Stimulated activated CD8-positive, alpha-beta memory T cell treated with anti-CD3 and anti-CD28 coated beads, Interleukin-2, amount 100 ng/mL, for 1 hour (primary cell): ENCODE measurements at places on chromosomes 1 and 21.
A peak's percentile ranks its signal among the peaks of the same experiment; 100 is the strongest.

GRCh38 chr21:41683815-41684214, 83.0 kb downstream of the RIPK4 start:
- DNase-seq: no peak

DNA sequence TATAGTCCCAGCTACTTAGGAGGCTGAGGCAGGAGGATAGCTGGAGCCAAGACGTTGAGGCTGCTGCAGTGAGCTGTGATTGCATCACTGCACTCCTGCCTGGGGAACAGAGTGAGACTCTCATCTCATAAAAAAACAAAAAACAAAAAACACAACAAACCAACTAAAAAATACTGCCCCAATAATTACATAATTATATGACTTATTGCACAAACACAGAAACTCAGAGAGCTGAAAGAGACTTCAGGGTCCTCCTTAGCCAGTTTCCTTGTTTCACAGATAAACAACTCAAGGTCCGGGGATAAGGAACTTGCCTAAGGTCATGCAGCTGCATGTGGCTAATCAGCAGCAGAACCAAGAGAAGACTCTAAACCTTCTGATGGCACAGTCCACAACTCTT, 11.9 kb downstream of the EXTL2 start:
- DNase-seq: no peak

DNA sequence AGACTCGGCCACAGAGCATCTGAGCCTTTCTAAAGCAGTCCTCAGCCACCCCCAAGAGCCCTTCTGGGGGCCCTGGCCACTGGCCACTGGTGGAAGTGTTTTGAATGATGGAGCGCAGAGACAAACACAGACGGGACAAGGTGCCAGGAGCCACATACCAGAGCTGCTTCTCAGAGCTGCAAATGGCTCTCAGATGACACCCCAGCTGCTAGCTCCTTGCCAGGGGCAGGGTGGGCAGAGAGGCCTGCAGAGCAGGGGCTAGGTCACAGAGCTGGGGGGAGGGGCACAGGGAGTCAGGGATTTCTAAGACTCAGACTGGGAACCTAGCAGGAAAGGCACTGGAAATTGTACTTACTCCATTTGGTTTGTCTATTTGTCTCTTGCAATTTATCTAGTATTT, 30.4 kb downstream of the KCNN3 start:
- no peak for DNase-seq

GRCh38 chr1:48251821-48252220, 29.3 kb downstream of the SLC5A9 start:
- DNase-seq: no peak

DNA sequence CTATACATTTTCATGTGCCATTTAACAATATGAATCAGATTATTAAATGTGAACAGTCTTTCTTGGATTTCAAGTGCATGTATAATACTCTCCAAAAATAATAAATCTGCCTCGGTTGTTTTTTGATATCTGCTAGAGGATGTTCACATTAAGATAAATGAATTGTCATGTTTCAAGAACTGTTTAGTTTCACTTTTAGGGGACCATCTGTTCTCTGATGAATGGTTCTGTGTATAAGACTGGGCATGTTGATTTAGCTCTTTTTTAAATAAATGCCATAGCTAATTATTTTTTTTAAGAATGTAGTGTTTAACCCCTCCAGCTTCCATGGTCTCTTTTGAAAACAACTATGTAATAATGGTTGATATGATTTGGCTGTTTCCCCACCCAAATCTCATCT, 1245.1 kb upstream of the ADGRL4 start:
- no peak for DNase-seq

DNA sequence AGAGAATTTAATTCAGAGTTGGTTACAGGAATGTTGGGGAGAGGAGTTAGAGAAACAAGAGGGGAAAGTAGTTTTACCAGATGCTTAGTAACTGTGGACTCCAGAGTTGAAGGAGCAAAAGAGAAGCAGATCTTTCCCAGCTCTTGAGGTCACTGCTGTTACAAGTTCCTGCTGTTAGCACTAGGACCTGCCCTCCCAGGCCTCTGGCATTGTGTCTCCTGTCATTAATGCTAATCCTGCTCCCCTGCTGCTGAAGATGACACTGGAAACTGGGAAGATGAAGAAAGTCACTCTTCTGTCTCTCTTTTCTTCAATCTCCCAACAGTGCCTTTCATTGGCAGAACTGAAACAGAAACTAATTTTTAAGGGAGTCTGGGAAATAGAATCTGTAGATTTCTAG, 845.6 kb downstream of the ADGRL2 start:
- DNase-seq: no peak

DNA sequence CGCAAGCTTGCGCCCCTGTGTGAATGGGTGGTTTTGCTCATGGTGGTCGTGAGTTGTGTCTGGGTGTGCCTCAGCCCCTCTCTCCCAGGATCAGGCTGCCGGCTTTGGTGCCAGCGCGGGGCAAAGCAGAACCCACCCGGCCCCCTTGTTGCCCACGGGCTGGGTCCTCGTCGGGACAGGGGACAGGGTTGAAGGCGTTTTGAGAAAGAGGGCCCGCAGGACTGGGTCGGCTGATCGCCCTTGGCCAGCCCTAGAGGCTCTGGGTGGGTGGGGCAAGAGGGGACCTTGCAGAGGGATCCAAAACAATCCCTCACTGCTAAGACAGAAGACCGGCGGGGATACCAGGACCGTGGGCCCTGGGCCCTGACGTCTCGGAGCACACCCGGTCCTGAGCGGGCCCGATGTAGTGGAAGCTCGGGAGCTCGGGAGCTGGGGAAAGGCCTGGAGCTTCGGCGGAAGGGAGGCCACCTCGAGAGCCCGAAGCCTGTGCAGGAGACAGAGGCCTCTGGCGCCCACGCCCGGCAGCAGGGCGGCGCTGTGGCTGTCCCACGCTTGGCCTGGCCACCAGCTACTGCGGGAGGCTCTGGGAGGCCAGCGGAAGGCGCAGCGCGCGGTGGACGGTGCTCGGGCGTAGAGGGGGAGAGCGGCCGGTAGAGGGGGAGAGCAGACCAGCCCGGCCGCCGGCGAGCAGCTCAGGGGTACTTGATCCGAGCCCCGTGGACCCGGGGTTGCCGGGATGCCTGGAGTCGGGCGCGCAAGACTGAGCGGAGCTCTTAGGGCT, 2.8 kb upstream of the ZNF678 start:
- no peak for DNase-seq

DNA sequence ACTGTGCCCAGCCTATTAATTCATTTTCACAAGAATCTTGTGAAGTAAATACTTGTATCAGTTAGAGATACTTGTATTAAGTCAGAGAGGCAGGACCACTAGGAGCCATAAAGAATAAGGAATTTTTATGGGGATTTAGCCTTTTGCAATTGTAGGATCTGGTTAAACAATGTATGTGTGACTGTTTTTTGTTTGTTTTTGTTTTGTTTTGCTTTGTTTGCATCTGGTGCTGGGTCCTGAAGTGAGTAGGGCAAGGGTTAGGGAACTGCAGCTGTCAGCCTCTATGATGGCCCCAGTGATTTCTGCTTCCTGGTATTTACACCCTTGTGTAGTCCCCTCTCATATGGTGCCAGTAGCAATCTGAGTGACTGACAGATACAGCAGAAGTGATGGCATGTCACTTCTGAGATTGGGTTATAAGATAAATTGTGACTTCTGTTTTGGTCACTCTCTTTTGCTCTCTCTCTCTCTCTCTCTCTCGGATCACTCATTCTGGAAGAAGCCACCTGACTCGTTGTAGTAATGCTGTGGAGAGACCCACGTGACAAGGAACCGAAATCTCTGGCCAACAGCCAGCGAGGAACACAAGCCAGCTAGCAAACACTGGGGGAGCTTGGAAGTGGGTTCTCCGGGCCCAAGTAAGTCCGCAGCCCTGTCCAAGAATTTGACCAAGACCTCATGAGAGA, 96.2 kb upstream of the MARK1 start:
- DNase-seq: no peak

DNA sequence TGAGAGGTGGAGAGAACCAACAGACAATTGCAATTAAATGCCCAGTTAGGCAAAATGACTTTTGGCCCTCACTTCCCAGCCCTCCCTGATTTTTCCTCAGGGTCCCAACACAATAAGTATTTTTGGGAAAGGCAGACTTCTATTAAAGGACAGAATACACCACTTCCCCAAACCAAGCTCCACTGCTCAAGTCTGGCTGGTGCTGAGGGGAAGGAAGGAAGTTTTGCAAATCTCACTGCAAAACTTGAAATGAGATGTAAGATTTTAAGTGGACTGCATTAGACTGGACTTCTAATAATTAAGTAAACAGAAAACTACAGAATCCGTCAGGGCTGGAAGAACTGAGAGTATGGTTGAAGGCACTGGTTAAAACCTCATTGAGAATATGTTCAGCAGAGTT, 32.2 kb upstream of the CD1D start:
- no peak for DNase-seq

- DNase-seq: no peak
Measured at GRCh38 chr1:6645018-6645417, 20.4 kb downstream of the THAP3 start.

- no peak for DNase-seq
Measured at GRCh38 chr1:77282187-77282865, 507 bp downstream of the AK5 start.

- no peak for DNase-seq
Measured at GRCh38 chr1:174982971-174983689, 16.6 kb upstream of the CACYBP start.

- peak; percentile 67 for DNase-seq
Measured at GRCh38 chr1:156385534-156386031, 16.6 kb downstream of the RHBG start.

GRCh38 chr1:113857776-113858175, 13.7 kb downstream of the PTPN22 start:
- DNase-seq: no peak

GRCh38 chr1:28115267-28115666, 26.9 kb upstream of the EYA3 start:
- peak; percentile 4 for DNase-seq

DNA sequence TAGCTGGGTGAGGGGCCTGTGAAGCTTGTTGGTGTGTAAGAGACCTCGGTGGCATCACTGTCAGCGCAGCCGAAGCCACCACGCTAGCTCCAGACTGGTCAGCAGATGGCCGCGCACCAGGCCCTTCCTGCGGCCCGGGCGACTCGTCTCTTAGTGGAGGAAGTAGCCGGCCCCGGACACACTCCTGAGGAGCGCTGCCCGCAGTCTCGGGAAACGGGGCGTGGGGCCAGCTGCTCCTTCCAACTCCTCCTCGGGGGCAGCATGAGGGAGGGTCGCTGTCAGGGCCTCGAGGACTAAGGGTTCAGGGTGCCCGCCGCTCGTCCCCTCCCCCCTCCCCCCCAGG, 20.4 kb downstream of the H3-3A start:
- no peak for DNase-seq

DNA sequence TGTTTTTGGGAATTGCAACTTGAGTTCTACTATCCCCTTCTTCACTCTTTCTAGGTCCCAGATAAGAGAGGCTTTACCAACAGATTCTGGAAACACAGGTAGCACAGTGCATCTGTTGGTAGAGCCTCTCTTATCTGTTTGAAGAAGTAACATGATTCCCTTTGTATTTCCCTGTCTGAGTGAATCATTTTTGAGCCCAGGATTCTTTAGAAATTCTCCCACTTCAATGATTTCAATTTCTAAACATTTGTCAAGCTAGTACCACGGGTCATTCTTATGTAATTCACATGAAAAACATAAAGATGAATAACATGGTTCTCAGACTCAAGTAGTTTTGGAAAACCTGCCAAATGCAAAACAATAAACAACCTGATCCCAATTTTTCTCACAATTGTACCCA, 72.0 kb upstream of the DUSP10 start:
- no peak for DNase-seq

- no peak for DNase-seq
Measured at GRCh38 chr1:177737456-177737855, 232.4 kb downstream of the SEC16B start.

DNA sequence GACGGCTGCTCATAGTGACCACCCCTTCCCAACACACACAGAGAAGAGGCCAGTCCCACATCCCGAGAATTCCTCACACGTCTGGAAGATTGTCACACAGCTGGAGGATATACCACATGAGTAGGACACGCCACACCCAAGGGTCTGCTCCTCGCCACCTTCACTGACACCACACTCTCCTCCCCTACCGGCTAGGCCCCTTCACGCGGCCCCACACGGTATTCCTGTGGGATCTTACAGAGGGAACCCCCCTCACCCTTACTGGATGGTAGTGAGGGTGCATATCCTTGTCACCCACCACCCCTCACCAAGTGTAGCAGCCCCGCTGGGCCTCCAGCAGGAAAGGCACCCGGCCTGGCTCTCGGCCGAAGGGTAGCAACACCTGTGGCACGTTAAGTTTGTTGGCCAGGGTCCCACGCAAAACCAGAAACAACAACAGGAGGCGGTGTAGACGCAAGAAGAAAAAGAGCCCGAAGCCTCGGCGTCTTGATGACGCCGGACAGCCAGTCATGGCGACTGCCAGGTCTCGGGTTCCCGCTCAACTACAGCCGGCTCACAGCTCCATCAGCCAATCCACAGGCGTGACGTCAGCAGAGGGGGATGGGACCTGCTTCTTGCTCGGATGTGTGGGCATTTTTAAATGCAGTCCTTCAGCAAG, at the start of gene NUP210L:
Gene NUP210L, minus strand, starts transcription at position 540 of the 658 bp plus-strand sequence.
- no peak for DNase-seq

DNA sequence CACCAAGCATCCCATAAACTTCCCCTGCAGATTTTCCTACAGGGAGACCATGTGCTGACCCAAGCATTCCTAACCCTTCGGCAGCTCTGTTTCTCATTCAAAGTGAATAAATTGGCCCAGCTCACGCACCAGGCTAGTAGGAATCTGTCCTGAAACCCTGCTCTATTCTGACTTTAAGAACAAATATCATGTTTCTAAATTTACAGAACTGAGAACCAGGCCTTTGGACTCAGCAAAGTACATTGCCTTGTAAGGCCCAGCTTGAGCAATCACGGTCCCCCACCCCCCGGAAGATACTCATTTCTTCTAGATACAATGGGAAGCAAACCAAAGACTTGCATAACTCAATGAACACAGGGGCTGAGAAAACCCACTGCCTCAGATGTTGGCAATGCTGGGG, 160.1 kb upstream of the NFIA start:
- no peak for DNase-seq

GRCh38 chr21:37204580-37204979, 62.6 kb downstream of the VPS26C start:
- DNase-seq: no peak

GRCh38 chr1:172470149-172470548, 26.3 kb upstream of the PIGC start:
- no peak for DNase-seq

DNA sequence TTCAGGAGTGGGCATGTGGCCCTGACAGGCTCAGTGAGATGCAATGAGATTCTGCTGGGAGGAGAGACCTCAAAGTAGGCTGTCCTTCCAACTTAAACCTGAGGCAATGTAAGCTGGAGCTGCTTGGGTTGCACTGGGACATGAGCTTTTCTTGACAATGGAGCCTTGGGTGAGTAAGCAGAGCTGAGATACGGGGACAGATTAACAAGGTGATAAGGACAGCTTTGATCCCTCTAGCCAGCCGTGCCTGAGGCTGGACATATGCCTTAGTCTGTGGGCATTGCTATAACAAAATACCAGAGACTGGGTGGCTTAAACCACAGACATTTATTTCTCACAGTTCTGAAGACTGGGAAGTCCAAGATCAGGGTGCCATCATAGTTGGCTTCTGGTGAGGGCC, 18.3 kb upstream of the NGF start:
- DNase-seq: no peak
